Activated T-helper 17 cell treated with anti-CD3 and anti-CD28 coated beads, Interleukin-2, amount 50 U/mL, for 72 hours (primary cell): ENCODE measurements at places on chromosomes 12 and 14. TPM values are rescaled to one million over a fixed set of nuclear protein-coding genes. Genes with fewer than 3 reads are reported as not detected.

- ATAC-seq, result no peak
Observed at GRCh38 chr14:92426237-92426636, 87.3 kb upstream of the RIN3 start.

- no peak for ATAC-seq
Observed at GRCh38 chr12:53065470-53065869, 13.7 kb downstream of the SPRYD3 start.

DNA sequence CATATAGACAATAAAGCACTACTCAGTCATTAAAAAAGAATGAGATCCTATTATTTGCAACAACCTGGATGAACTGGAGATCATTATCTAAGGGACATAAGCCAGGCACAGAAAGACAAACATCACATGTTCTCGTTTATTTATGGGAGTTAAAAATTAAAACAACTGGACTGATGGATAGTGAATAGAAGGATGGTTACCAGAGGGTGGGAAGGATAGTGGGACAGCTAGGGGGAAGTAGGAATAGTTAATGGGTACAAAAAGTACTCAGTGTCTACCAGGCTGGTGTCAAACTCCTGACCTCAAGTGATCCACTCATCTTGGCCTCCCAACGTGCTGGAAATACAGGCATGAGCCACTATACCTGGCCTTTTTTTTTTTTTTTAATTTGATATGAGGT, 56.7 kb upstream of the KTN1 start:
- no peak for ATAC-seq

- peak; percentile 98 for ATAC-seq
Observed at GRCh38 chr12:120528861-120529525, at the start of gene COQ5. TSS of gene COQ5 (minus strand) at chr12:120529158. CDS start at chr12:120529141, 17 bp downstream.

- peak; percentile 49 for ATAC-seq
Observed at GRCh38 chr12:68037616-68038255, 48.5 kb downstream of the IFNG-AS1 start.

DNA sequence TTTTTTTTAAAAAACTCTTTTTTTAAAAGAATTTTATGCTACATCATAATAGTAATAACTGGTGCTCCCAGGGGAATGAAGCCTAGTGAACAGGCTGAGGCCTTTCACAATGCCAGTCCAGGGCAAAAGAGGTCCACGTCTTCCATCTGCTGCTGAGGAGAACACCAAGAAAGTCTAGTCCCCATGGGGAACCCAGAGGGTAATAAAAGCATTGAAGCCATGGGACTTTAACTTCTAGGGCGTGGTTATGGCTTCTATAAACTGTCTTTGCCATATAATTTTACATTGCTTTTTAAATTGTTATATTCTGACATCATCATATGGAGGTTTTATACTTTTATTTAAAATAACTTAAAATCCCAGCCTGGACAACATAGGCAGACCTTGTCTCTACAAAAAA, 64.3 kb downstream of the SLC16A7 start:
- no peak for ATAC-seq

DNA sequence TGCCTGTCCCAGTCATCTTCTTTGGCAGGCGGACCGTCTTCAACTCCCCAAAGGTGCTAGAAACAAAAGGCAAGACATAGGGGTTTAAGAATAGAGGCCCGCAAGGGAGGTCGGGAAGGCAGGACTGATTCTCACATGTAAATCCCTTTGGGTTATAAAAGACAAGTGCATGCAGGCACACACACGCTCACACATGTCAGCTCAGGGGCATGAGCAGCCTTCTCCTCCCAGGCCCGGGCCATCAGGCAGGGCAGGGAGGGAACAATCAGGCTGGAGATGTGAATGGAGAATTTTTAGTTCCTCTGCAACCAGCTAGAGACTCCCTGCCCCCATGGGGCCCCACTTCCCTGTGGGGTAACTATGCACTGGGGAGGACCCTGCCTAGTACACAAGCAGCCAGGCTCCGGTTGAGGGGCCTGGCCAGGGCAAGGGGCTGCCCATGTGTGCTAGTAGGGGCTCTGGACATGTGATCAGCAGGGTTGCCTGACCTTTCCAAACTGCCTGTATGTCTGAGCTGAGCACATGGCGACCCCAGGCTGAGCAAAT, 107.2 kb downstream of the RBM19 start:
- ATAC-seq, result no peak

Gene SH2B3
- total RNA-seq, result 12.1 TPM

Gene INSM2
- not detected for total RNA-seq

DNA sequence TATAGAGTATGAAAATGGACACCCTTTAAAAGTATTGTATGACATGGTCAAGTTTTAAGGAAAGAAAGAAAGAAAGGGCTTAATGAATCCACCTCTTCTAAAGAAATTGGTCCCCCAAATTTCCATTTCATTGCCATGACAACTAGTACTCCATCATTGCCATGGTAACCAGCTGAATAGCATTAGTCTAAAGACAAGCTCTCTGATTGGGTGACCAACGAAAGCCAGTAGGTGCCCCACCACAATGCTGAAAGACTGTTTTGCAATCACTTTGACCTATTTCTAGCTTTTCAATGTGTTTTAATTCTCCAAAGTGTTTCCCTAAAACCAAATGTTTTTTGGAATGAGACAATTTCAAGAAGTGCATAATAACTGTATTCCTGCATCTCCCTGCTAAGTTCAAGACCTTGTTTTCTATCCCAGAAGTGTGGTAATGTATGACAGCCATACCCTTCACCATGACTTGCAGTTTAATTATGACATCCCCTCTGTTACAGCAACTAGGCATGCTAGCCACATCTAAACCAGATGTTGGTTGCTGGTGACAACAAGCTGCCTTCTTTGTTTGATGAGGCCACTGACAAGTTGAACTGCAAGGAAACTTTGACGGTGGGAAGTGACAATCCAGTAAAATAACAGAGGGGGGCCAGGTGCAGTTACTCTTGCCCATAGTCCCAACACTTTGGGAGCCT, 46.7 kb downstream of the KICS2 start:
- ATAC-seq, result no peak

- ATAC-seq, result no peak
Observed at GRCh38 chr12:1305791-1306500, 288.4 kb downstream of the FBXL14 start.

DNA sequence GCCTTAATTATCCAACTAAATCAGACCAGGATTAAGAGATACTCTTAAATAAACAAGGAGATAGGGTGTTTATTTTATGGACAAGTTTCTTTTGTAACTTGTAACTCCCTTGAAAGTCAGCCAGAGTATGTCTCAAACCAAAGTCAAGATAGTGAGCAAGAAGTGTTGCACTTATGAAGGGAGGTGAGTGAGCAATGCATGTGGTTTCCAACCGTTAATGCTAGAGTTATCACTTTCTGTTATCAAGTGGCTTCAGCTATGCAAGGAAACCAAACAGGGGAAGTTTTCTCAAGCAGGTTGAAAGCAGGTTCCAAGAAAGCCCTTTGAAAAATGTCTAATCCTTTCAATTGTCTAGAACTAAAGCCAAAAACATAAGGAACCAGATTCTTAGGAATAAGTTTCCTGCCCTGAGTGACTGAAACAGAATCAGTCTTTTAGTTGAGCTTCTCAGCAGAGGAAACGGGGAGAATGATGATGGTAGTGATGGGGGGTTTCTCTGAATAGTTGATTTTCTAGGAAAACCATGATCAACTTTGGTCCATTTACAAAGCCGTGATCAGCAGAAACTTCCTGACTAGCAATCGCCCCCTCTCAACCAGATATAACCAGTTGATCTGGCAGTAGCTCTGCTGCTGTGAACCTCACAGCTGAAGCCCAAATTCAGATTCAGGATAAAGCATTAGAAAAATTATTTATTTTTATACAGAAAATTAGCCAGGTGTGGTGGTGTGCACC, 128.4 kb downstream of the DAD1 start:
- no peak for ATAC-seq

DNA sequence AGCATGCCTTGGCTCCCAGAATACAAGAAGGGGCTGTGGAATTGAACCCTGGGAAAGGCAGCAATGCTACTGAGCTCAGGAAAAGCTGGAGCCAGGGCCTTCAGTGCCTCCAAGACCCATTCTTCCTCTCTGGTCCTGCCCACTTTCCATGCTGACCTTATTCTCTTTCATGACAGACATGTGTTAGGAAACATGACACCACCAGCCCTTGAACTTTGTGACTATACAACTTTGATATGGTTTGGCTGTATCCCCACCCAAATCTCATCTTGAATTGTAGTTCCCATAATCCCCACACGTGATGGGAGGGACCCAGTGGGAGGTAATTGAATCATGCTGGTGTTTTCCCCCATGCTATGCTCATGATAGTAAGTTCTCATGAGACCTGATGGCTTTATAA, 408.2 kb downstream of the DPF3 start:
- no peak for ATAC-seq

Gene GYS2
- not detected for total RNA-seq

DNA sequence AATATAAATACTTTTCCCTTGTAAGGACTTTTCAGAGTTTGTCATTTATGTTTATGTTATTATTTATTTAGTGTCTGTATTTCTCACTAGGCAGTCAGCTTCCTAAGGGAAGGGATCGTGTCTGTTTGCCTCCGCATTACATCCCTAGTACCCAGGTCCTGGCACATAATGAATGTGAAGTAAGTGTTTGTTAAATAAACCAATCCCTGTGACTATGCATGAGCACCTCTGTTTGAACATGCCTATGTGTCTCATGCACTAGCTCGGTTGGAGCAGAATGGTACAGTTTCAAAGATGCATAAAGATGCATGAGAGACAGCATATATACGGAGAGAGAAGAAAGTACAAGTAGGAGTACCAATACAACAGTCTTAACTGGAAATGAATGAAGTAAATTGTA, 99.3 kb downstream of the KIF21A start:
- ATAC-seq, result no peak
